ENCODE measurements at places on chromosomes 5 and 9.
A peak's percentile ranks its signal among the peaks of the same experiment; 100 is the strongest.

DNA sequence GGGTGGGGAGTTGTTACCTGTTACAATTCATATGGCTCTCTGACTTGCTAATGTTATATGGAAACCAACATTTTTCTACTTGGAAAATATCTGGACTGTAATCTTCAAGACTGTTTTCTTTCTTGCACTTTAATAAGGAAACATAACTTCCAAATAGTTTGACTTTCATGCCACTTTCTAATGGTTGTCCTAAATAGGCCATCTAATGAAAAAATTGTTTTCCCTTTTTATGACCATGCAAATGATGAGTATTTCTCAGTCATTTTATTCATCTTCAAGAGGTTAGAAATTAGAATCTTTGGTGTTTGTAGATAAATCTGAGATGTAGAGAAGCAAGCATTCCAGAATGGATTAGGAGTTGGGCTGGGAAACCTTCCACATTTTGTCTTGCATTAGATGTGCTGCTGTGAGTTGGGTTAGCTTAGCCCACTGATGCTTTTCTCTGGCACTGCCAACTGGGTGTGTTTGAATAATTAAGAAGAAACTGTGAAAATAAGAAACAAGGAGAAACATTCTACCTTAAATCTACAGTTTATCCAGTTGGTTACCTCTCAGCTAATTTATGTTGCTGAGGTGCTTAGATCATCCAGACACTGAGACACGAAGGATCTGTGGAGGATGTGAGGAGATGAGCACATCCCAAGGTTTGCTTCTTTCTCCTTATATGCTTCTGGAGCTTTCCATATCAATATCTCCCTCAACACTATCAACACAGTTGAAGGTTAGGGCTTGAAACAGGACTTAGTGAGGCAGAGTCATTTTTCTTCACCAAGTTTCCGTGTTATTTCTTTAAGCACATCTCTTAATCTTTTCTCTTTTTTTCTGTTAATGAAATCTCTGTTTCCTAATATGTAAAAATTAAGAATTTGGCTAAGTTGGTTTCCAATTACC, 2.7 kb downstream of the RASGRF2 start:
- no peak for DNase-seq

- DNase-seq = no peak
These were observed 126.1 kb upstream of the HAND1 start for GRCh38 chr5:154603953-154604679.

- DNase-seq = no peak
These were observed 655 bp downstream of the GRIN1 start for GRCh38 chr9:137139468-137140150.

- no peak for DNase-seq
These were observed 87.4 kb upstream of the FER start for GRCh38 chr5:108660291-108660690.

GRCh38 chr9:99046068-99046467, 58.8 kb upstream of the TGFBR1 start:
- DNase-seq = no peak

DNA sequence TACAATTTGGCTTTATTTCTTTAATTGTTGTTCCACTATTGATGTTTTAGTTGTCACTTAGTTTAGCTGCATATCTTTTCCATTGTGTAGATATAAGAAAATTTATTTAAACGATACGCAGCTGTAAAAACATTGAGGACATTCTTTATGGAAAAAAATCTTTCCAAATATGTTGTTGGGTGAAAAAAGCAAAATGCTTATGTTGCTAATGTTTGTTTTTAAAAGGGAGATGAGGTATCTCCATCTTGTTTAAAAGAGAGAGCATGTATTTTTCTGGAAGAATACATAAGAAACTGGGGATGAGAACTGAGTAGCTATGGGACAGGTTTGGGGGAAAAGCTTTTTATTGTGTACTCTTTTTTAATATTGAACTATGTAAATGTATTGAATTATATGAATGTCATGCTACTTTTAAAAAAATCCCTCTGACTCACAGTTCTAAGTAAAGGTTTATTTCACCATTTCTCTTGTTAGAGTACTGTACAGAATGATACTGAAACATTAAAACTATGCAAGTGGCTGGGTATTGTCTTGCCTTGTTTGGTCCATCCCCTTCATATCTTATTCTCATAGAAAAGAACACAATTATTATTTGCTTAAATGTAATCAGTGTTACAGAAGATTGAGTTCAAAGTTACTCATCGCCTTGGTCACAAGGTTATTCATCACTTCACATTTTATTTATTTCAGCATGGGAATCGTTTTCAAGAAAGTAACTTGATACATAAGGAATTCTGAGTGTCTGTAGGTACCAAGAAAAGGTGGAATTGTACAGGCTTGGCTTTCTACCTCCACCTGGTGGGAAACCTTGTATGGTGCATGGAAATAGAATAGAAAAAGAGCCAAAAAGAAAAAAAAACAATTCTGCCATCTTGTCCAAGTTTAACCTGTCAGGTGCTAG, 85.8 kb downstream of the RIC1 start:
- no peak for DNase-seq

DNA sequence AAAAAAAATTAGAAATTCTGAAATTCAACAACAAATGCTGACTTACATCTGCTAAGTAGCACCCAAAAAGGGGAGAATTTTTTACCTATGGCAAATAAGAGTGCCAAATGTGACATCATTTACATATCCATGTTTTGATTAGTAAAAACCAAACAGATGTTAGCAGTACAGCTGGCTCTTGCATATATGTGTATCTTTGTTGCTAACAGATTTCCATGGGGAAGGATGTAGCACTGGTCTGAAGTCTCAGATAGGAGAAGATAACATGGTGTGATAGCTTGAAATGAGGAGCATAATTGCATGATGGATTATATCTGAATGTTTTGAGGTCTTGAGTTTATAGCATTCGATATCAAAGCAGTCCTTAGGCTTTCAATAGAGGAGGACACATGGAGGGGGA, 17.5 kb downstream of the PIK3R1 start:
- DNase-seq = no peak

DNA sequence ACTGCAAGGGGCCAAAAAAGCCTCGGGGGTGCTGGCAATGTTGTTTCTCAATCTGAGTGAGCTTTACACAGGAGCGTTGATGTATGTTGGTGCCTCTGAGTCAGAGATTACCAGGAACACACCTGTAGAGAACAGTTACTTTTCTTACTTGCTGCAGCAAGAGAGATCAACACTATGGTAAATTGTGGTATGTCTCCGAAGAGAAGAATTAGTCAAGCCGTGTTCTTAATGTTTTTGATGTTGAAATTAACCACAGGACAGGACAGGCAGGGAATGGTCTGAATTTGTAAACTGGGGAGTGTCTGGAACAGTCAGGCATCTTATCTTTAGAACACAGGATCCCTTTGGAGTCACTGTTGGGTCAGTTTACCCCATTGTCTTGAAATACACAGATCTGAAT, 285.7 kb downstream of the DNAH5 start:
- DNase-seq = no peak

GRCh38 chr9:74577956-74578355, 80.8 kb downstream of the RORB start:
- no peak for DNase-seq

GRCh38 chr5:34692786-34693185, 36.7 kb downstream of the RAI14 start:
- no peak for DNase-seq

DNA sequence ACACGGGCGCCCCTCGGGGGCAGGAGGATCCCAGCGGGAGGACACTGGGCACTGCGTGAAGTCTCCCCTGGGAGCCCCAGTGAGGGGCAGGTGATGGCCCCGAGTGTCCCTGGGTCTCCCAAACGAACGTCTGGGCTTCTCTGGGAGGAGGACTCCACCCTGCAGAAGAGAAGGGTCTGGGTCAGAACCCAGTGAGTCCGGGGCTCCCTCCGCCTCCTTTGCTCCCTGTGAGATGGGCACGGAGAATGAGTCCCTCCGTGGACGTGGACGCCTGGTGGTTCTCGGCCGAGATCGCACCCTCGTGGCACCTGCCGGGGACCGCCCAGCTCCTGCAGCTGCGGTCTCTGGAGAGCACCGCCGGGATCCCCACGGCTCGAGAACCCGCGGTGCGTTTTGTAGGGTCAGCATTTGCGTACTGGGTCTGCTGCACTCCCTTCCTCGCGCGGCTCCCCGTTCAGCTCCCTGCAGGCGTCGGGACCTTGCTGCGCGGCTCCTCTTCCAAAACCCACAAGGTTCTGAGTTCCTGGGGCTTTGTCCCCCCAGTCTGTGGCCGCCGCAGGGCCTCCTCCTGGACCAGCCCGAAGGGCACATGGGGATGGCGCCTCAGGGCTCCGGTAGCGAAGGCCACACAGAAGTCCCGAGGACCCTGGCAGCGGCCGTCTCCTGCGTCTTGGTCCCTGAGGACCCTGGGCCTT, 10.2 kb upstream of the CEP72 start:
- DNase-seq = peak; percentile 5

- DNase-seq = no peak
These were observed 81.5 kb downstream of the AMBP start for GRCh38 chr9:113996531-113997001.

- DNase-seq = no peak
These were observed 55.9 kb downstream of the ARHGAP26 start for GRCh38 chr5:142826093-142826492.

GRCh38 chr5:150489360-150490295, 18.3 kb upstream of the NDST1 start:
- DNase-seq = no peak

DNA sequence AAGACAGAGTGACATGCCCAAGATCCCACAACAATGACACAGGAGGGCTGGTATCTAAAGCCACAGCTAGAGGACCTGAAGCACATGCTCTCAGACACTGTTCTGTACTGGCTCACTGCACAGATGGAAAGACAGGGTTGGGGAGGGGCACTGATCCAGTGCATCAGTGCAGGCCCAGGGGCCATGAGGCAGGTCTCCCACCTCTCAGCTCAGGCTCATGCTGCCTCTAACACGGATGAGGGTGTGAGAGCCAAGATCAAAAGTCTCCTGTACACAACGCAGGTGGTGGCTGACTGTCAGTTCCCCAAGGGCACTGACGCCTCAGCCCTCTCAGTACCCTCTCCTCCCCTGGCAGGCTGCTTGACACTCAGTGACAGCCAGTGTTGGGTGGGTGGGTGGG, 10.9 kb downstream of the RAPGEF1 start:
- peak; percentile 75 for DNase-seq

GRCh38 chr5:109959652-109960051, 269.9 kb downstream of the MAN2A1 start:
- no peak for DNase-seq

DNA sequence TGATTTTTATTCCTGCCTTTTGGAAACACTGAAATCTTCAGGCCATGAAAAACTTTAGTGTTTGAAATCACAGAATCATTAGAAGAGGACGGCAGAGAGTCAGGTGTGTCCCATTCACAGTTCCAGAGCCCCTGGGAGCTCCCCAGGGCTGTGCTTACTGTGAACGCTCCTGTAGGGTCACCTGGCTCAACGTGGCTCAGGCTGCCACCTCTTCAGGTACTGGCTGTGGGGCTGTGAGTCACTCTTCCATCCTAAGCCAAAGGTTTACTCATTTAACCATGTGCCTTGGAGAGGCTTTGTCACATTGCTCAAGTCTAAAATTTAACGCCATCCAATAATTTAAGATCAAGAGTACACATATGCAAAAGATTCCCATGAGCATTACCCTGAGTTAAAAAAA, 50.2 kb upstream of the FSTL4 start:
- no peak for DNase-seq

GRCh38 chr5:134005417-134006061, 764 bp upstream of the VDAC1 start:
- no peak for DNase-seq

GRCh38 chr9:9286001-9286400, 1326.8 kb downstream of the PTPRD start:
- DNase-seq = no peak

GRCh38 chr5:98064118-98064685, 709.3 kb upstream of the RGMB start:
- DNase-seq = no peak

DNA sequence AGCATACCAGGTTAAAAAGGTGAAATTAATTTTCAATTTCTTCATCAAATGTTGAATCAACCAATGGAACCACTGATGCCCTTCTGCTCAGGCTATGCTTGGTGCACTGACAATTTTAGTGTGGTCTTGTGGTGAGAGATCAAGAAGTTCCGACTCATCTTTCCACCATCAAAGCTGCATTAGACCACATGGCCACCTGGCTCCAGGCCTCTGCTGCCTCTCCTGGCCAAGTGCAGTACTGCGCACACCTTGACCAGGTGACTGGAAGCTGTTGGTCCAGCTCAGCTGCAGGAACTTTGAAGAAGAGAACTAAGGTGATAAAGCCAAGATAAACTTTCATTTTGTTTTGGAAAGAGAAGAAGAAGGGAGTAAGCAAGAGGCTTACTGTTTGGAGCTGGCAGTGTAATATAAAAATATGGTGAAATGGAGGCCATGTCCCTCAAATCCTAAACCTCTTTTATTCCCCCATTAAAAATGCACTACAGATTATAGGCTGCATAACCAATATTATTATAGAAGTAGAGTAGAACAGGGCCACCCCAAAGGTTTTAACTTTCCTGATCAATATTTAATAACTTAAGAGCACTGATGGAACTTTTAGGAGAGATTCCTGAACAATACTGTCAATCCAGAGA, 315.5 kb upstream of the C9orf72 start:
- DNase-seq = peak; percentile 50

DNA sequence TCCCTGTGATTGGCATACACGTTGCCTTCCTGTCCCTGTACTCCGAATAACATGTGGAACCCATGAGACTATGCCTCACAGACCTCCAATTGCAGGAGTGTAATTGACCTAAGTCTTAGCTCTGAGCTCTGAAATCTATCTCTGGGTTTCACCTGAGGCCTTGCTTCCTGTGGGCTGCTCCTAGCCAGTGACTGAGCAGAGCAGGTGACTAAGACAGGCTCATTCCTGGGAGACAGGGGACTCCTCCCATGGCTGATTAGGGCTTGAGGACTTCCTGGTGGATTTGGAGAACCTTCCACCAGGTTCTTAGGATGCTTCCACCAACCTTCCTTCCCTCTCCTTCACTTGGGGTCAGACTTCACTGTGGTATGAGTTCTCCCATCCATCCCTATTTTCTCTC, 22.3 kb upstream of the MIER3 start:
- no peak for DNase-seq

DNA sequence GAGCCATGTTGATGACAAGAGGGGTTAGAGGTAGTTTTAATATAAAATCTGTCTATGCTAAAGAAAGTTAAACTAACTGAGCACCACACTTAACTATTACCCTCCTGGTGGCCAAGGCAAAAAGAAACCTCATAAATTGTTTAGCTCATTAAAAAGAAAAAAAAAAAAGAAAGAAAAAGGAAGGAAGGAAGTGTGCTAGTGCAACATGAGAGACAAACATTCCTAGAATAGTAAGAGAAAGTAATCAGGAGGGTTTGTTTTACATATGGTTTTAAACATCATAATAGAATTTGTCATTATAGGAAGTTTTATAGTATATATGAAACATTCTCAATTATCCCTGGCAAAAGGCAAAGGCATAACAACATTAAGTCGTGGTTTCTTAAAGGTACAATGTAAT, 152.3 kb downstream of the SNX18 start:
- DNase-seq = no peak

DNA sequence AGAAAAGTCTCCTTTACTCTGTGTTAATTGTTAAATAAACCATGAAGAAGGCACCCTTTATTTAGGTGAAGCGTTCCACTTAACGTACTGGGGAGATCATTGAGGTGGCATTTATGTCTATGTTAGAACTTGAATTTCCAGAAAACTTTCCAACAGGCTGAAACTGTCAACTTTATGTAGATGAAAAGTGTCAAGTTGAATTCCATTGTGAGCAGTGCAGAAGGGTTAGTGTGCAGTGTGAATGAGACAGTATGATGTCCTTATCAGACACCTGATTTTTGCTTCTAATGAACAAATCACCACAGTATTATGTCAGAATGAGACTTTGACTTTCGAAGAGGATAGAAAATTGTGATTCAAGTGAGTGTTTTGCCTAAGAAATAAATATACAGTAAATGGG, 761.6 kb upstream of the SEMA6A start:
- no peak for DNase-seq

GRCh38 chr5:7372399-7372798, 23.5 kb upstream of the ADCY2 start:
- no peak for DNase-seq
